ENCODE measurements at places on chromosomes 2 and 18.

DNA sequence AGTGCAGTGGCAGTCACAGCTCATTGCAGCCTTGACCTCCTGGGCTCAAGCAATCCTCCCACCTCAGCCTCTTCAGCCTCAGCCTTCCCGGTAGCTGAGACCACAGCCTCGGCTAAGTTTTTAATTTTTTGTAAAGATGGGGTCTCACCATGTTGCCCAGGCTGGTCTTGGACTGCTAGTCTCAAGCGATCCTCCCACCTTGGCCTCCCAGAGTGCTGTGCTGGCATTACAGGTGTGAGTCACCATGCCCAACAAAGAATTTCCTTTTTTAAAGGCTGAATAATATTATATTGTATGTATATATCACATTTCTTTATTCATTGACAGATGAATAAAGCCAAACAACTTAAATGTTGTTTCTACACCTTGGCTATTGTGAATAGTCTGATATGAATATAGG is 42.5 kb downstream of the MOB4 start:
- no peak for DNase-seq

DNA sequence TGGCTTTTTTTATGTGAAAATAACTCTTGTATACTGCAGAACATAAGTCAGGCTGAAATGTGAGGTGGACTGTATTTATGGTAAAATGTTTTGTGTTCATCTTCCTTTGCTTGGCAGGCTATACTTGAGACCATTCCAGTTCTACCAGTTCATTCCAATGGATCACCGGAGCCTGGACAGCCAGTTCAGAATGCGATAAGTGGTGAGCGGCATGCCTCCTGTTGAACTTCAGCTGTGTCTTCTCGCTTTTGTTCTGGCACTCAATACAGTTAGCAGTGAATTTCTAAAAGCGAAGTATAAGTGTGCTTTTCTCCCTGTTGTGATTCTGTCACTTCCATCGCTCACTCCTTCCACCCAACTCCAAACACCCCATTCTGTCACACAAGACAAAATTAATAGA is 138.5 kb downstream of the ARHGAP28 start:
- DNase-seq, result no peak

DNA sequence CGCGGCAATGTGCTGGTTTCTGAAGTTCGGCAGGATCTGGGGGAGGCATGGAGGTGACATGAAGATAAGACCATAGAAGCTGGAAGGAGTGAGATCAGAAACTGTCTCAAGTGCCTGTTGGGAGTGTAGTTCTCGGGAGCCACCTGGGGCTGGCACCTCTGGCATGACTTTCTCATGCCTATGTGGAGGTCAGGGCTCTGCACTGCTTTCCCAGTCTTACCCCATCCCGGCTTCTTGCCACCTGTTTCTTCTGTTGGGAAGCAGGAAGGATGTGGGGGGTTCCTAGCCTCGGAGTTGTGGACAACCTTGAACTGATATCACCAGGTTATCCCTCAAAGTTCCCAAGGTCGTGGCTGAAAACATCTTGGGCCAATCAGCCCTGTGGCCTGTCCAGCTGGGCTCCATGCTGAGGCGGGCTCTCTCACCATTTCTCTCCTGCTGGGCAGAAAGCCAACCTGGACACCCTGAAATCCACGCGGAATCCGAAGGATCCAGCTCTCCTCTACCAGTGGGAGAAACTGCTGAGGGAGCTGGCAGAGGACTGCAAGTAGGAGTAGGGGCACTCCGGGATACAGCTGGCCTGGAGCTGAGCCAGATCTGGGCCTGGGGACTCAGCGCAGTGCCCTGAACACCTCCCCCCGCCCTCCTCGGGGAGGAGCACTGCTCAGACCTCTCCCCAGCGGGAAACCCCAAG is 42.5 kb downstream of the FER1L5 start:
- no peak for DNase-seq

DNA sequence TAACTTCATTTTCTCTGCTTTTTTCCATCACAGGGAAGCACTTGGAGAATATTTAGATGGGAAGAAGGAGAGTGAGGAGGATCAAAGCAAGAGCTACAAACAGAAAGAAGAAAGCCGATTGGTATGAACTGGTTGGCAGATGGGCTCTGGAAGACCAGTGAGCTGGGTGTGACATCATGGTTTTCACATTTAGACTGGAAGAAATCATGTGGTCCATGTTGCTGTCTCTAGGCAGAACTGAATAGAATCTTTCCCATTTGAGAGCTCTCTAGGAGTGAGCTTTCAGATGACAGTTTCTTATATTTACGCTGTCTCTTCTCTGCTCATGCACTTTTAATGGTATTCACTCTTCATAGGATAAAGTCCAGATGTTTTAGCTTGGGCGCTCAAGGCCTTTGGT is 12.6 kb downstream of the DRC1 start:
- no peak for DNase-seq

DNA sequence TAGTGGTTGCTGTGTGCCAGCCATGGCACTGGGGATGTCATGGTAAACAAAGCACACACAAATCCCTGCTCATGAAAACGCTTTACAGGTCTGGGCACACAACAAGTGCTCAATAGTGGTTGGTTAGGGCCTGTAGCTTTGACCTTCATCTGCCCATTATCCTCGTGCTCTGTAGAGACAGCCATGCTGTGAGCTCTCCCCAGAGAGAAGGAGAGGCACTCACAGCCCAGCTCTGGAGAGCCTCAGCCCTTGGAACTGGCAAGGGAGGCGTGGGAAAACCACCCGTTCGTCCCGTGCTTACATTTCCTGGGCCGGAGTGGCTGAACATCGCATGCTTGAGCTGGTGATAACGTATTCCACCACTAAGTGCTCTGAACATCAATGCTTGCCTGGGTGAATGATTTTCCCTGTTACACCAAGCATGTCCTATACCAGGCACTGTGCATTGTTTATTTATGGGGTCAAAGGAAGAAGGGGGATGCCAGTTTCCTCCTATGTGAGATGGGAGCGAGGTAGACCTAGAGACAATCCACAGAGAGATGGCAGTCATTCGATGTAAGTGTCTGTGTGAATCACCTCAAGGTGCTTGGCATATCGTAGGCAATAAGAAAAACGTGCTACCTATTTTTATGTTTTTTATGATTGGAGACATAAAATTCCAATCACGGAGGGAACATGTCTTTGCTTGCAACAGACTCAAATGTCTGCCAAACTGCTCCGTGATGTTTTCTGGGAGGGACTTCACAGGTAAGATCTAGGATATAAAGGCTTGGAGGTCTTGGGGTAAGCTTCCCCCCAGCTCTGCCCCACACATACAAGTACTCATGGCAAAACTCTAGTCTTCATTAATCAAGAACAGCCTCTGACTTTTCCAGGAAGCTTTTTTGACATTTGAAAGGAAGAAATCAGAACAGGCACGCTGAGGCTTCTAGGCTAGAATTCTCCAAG is 75.5 kb downstream of the DDX1 start:
- DNase-seq, result no peak

GRCh38 chr2:148885209-148885608 is 10.2 kb downstream of the KIF5C start:
- DNase-seq, result no peak

- no peak for DNase-seq
Measured at GRCh38 chr18:31557446-31557845, 34.2 kb upstream of the TTR start.

DNA sequence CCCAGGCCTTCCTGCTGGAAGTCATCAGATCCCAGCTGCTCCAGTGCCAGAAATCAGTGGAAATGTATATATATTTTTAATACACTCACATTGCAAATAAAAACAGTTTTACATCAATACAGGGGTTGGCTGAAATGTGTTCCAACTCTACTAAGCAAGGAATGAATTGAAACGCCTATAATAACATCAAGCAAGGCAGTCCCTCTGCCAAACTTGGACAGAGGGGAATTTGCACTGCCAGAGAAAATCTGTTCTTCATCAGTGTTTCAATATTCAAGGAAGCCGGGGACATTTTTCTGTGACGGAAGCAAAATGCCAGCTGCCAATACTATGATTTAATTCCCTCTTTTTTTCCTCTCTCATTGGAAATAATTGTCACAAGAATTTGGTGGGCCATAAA is 335.3 kb downstream of the TNS1 start:
- no peak for DNase-seq

GRCh38 chr18:73693091-73693490 is 454.5 kb downstream of the FBXO15 start:
- no peak for DNase-seq

DNA sequence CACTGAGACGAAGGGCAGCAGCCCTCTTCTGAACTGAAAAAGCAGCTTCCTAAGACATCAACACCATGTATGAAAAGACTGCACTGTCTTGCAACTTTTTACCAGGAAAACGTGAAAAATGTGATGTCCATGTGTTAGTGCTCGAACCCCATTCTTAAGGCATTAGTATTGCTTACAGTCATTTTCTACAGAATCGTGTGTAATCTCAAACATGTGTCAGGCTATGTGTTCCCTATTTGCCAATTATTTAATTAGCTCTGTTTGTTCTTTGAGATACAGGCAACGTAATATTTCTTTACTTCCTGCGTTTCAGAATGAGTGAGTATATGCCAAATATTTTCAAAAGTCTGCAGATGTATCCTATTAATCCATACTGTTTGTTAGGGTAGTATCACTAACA is 307.7 kb upstream of the CCDC68 start:
- peak; percentile 55 for DNase-seq

- DNase-seq, result peak; percentile 84
Measured at GRCh38 chr2:237178396-237178795, 92.7 kb downstream of the COPS8 start.

GRCh38 chr2:10324095-10324832 is 21.6 kb downstream of the HPCAL1 start:
- DNase-seq, result no peak

GRCh38 chr2:145166731-145167302 is 646.9 kb upstream of the ZEB2 start:
- no peak for DNase-seq

- no peak for DNase-seq
Measured at GRCh38 chr2:44203542-44203941, 34.9 kb downstream of the PPM1B start.

- no peak for DNase-seq
Measured at GRCh38 chr2:156536534-156536933, 100.4 kb downstream of the GPD2 start.

- DNase-seq, result no peak
Measured at GRCh38 chr18:55268151-55268601, 308.9 kb upstream of the CCDC68 start.

DNA sequence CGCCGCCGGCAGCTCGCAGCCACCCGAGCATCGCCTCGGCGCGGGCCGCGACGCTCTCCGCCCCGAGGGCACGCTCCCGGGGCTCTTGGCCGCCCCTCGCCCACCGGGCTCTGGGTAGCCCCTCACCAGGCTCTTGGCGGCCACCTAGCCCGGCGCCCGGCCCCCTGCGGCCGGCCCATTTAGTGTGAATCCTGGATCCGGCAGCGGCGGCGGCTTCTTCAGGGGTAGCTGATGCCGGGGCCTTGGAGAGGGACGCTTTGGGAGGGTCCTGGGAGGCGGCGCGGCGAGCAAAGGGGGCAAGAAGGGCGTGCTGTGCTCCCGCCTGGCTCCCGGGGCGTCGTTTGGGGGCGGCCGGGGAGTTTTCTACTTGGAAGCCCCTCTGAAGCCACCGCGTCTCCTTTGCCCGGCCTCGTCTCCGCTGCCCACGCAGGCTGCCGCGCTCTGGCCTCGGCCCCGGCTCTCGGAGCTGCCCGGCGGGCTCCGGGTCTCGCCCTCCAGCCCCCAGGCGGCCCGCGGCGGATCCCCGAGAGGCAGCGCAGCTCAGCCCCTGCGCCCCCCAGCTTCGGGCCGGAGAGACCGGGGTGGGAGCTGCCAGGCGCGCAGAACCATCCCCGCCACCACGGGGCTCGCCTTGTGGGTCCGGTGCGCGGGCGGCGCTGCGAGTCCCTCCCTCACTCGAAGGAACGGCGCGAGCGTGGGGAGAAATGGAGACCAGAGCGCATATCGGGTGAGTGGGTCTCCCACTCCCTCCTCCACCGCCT is 509 bp downstream of the PIEZO2 start:
- no peak for DNase-seq

DNA sequence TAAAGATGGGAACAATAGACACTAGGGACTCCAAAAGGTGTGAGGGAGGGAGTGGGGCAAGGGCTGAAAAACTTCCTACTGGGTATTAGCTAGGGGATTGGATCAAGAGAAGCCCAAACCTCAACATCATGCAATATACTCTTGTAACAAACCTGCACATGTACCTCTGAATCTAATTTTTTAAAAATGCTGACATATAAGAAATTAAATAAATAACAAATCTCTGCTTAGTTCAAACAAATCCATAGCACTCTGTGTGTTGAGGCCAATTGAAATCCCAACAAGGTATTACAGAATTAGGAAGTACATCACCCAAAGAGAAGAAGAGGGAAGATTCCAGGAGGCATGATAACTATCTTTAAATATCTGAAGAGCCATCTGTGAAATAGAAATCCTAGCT is 55.4 kb upstream of the CDH20 start:
- no peak for DNase-seq

DNA sequence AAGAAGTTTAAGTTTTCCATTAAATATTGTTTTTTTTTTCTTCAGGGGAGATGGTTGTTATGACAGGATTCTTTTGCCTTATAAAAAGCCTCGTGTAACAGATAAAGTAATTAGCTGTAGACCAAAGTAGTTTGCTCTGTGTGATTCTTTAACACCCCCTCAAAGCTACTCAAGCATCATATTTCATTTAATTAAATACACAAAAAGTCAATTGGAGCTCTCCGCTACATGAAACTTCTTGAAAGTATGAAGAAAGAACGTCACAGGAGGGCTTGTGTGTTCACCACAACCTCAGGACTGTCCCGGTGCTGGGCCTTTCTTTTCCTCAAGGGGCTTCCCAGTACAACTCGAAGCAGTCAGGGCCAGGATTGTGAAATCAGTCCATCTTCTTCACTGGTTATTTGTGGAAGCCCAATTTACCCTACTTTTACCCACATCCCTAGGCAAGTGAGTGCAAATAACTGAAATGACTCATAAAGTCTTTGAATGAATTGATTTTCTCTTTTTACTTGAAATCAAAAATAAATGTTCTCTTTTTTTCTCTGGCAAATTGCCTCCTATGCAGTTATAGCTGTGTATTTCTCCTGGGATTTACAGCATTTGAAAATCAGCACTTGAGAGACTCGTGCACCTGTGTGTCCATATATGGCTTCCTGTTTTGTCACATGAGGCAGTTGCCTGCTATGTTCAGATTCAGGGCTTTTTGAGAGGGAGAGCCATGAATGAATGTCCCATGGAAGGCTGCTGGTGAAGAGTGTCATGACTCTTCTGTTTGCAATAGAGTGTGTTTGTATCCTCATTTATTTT is 48.6 kb downstream of the LINC00305 start:
- no peak for DNase-seq

DNA sequence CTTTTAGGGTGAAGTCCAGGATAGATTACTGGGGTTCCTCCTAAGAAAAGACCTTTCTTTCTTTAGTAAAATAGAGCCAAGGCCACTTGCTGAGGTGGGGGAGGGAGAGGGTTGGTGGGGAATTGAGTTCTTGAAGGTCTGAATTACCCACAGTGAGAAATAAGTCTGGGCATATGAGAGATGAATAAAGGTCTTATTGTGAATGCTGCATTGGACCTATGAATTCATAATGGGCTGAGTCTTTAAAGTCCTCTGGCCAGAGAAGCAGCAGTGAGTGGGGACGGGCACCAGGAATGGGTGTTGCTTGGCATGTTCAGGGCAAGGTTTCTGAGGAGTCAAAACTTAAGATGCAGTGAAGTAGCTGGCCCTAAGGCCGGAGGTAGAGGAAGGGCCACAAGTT is 10.5 kb downstream of the MAPRE3 start:
- DNase-seq, result no peak

Measured in HFFc6 (cell line).